ENCODE measurements at places on chromosomes 12 and 14.
A peak's percentile ranks its signal among the peaks of the same experiment; 100 is the strongest.

- DNase-seq: no peak
Measured at GRCh38 chr14:61636291-61636690, 59.0 kb upstream of the HIF1A start.

DNA sequence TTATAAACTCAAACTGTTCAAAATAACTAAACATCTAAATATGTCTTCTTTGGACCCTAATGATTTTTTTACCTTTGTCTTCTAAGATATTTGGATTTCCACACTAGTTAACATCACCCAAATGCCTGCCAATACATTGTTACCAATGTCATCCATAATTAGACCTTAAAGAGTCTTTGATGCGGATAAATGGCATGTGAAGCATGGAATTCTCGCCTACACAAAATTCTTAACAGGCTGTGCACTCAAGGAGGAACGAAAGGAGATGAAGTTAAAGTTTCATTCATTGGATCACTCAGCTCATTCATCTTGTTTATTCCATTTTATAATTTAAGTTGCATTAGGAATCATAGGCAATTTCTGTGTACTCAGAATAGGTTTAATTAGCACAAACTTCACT is 219.7 kb downstream of the ACSS3 start:
- DNase-seq: no peak

GRCh38 chr12:122399592-122400373 is 22.7 kb downstream of the CLIP1 start:
- DNase-seq: peak; percentile 22

DNA sequence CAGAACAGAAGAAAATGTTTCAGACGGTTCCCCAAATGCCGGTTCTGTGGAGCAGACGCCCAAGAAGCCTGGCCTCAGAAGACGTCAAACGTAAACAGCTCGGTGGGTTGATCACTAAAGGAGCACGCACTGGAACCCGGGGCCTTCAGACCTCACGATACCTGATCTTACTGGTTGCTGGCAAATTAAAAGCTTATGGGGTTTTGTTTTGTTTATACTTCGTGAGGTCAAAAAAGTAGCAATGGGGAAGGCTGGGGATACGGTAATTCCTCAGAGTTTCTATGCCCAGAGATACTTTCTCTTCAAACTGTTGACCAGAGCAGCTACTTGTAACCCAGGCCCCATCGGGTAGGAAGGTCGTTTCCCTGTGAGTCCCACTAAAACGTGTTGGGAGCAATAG is 1.7 kb downstream of the CDKN1B start:
- DNase-seq: no peak

GRCh38 chr14:100904307-100905087 is 975 bp upstream of the RTL1 start:
- no peak for DNase-seq

DNA sequence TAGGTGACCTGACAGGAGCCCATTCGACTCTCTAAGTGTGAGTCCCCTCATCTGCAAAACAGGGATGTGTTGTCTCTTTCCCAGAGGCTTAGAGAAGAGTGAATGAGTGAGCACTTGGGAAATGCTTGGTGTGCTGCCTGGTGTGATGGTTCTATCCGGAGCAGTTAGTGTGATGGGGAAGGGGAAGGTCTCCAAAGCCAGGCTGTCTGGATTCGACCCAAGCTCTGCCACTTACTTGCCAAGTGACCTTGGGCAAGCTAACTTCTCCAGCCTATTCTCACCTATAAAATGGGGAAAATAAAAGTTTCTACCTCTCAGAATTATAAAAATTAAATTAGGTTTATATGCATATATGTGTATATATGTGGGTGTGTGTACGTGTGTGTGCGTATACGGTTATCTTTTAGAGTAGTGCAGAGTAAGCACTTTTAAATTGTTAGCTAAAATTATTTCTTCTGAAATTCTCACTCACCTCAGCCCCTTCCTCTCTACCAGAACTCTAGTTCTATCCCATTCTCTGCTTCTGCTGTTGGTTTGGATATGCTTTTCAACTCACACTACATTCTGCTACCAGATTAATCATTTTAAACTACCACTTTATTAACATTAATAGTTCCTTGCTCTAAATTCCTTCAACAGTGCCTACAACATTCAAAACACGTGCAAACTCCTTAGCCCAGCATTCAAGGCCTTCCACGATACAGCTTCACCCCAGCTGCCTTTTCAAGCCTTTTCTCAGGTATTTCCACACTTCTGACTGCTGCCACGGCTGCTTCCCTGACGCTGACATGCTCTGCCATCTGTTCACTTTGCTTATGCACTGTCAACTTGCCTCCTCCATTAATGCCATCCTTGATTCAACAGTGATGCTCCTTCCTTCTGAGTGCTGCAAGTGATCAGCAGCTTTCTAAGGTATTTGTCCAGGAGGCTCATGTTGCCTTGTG is 55.3 kb downstream of the DICER1 start:
- DNase-seq: no peak

DNA sequence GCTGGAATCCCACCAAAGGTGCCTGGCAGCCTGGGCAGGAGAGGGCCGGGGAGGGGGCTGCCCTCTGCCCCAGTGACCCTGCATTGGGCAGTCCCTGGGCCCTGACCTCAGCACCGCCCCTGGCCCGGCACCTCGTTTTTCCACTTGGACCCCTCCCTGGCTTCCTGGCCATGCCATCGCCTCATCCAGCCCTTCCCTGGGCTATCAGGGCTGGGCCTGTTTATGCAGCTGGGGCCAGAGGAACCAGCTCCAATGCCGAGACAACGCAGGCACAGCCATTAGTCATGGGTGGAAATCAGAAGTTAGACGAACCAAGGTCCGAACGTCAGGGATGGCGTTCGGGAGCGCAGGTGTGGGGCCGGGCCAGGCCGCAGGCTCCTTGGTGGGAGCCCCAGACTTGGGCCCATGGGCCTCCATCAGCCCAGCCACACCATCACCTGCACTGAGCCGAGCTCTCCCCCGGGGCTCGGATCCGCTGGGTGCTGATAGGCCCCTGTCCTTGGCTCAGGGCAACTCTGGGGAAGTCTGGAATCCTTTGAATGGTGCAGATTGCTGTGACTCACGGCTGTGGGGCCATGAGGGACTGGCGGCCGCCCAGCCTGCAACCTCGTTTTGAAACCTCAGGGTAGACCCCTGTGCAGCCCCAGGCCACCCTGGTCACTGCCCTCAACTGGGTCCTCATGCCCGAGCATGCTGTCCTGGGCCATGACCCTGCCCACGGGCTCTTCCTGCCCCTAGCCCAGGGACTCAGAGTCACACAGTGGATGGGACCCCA is 169.4 kb downstream of the KIF26A start:
- DNase-seq: no peak

DNA sequence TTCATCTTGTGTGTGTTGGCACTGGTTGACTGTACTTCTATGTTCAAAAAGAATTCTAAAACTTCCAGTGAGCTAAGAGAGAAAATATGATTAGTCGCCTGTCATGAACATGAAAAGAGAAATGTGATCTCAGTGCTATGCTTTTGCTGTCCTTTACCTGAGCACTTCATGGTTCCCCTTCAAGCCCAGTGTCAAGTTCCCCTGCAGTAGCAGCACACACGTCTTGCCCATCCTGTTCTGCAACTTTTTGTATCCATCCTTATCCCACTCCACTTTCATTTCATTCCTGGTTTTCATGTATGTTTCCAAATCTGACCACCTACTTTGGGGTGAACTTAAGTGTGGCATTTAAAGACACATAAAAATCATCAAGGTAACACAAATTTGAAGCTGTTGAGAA is 848.0 kb upstream of the USP15 start:
- no peak for DNase-seq

- DNase-seq: no peak
Measured at GRCh38 chr12:76856018-76856644, 22.7 kb downstream of the CSRP2 start.

DNA sequence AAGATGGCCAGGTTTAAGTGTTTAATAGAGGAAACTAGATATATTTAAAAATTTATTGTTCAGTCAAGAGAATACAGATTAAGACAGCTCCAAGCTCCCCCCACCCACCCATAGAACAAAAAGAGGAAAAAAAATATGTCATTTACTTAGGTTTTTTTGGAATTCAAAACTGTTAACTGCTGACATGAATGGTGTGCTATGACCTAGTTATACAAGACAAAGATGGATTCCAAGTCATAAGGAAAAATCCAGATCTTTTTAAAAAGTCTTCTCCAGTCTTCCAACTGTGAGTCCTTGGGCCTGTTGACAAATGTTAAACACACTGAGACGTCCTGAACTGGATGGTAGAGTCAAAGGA is 1.3 kb upstream of the SETD1B start:
- DNase-seq: no peak

DNA sequence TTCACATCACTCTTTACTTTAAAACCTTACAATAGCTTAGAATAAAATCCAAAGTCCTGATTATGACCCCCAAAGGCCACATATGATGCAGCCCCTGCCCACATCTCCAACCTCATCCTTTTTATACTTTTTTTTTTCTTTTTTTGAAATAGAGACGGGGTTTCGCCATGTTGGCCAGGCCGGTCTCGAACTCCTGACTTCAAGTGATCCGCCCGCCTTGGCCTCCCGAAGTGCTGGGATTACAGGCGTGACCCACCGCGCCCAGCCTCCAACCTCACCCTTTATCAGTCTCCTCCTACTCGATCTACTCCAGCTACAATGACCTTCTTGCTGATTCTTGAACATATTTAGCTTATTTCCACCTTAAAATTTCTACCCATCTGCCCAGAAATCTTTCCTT is 1.2 kb upstream of the MAPKAPK5 start:
- DNase-seq: no peak

- DNase-seq: no peak
Measured at GRCh38 chr12:6788972-6789924, at the start of gene CD4. CD4 (plus strand) TSS chr12:6789528; CDS start chr12:6800139, 10,611 bp downstream.

- DNase-seq: no peak
Measured at GRCh38 chr14:65352964-65353530, 59.5 kb upstream of the FUT8 start.

DNA sequence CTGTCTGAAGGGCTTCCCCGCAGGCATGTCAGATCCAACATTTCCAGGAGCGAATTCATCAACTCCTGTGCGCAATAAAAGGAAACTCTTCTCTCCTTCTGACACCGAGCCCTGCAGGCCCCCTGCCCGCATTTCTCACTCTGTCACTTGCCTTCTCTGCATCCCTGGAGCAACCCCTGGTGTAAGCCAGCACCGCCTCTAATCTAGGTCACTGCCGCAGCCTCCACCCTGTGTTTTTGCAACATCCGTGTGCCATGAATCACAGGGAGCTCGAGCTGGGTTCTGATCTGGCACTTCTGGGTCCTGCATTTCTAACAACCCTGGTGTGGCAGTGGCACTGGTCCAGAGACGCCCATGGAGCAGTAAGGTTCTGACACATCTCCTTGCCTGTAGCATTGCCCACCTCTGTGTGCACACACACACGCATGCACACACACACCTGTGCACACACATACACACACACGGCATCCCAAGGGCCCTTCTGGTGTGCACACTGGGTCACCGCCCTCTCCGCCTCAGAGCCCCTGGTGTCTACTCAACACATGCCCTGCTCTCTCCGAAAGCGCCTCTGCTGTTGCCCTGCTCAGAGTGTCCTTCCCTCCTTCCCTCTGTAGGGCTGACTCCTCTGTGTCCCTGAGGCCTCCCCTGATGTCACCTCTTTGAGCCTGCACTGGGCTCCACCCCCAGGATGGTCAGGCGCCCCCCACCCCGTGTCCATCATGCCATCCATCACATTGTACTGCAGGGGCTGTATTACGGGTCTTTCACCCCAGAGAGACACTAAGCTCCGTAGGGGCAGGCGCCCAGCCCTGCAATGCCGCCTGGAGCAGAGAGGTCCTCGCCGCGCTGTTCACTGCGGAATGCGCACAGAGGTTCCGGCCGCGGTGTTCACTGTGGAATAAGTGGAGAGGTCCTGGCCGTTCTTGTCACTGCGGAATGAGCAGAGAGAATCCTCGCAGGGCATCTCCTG is 111.4 kb upstream of the SFSWAP start:
- DNase-seq: no peak

DNA sequence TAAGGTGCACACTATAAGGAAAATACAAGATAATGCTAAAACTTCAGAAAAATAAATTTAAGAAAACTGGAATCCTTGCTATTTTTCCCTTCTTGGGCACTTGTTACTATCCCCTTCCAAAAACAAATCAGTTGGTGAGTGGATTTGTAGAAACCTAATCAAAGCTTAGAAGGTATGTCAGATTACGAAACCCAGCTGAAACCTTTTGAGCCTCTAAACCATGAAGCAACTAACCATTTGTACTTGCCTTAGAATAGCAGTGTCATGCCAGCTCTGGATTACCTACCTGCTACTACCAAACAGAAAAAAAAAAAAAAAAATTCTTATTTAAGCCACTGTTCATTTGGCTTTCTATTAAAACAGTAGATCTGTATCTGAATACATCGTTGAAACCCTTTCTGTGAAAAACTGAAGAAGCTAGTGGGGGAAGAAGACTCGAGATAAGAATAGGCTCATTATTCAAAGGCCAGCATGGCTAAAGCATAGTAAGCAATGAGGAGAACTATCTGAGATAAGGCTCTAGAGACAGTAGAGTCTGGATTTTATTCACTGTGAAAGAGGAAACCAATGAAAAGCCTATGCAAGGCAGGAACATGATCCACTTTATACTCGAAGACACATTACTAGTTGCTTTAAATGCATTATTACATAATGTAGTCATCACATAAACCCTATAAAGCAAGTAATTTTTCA is 30.2 kb downstream of the OSBPL8 start:
- no peak for DNase-seq

- DNase-seq: peak; percentile 73
Measured at GRCh38 chr14:32254952-32255679, 52.0 kb upstream of the RNU6-8 start.

DNA sequence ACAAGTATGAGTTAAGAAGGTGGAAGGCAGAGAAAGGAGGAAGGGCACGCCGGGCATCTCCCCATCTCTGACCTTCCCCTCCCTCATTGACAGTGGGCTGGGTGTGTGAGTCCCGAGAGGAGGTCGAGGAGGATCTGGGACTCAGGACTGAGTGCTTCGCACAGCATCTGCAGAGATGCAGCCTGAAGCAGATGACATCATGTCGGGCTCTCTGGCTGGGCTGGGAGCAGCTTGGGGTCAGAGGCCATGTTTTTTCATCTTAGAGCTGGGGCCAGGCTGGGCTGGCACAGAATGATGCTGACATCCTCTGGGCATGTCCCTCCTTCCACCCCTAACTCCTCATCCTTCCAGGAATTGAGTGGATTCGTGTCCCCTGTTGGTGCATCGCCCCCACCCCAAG is 43.5 kb downstream of the CMKLR1 start:
- DNase-seq: no peak

DNA sequence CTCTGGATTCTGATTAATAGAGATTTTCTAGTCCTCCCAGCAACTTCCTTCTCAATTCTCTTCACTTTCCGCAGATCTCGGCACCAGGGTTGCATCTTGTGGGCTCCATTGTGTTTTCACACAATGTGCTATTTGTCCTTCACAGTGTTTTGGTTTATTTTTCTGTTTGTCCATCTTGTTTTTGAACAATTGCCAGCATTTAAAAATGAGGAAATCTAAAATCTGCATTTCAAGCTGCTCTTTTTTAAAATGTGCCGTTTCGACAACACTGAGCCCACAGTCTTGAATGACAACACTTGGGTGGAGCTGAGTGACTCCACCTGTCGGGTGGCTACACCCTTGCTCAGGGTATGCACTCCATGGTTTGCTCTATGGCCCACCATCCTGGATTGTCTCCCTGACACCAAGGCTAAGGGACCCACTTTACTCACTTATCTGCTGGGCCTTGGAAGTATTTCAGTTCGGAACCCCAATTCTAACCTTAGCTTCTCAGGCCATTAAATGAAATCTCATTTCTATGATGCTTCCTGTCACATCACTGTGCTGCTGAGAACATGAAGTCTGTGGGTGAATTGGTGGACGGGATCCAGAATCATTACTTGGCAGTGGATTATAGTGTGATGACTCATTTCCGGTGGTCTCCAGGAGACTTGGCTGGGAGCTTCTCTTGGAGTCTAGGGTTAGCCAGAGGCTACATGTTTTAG is 3.4 kb upstream of the MYRFL start:
- DNase-seq: peak; percentile 53

GRCh38 chr14:93009471-93010129 is 86.7 kb downstream of the CHGA start:
- DNase-seq: no peak

All from NCI-H446 treated with DMSO at 0.1 percent for 48 hours (cell line).